ENCODE measurements at places on chromosomes 2 and 18.

DNA sequence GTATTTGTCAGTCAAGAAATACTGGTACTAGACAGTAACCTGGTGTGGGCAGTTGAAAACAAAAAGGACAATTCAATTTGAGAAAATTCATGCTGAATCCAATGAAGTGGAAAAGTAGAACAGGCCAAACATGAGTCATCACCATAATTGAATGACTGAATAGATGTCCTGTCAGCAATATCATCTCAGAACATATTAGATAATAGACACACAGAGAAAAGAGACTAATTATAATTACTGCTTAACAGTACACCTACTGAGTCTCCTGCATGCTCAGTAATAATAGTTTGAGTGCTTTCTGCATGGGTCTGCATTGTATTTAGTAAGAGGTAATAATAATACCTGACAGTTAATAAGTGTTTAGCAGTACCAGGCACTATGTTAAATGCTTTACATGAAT lies 138.6 kb upstream of the ZC3H15 start:
- no peak for DNase-seq

GRCh38 chr2:205882806-205883425 lies 200.6 kb downstream of the NRP2 start:
- no peak for DNase-seq

DNA sequence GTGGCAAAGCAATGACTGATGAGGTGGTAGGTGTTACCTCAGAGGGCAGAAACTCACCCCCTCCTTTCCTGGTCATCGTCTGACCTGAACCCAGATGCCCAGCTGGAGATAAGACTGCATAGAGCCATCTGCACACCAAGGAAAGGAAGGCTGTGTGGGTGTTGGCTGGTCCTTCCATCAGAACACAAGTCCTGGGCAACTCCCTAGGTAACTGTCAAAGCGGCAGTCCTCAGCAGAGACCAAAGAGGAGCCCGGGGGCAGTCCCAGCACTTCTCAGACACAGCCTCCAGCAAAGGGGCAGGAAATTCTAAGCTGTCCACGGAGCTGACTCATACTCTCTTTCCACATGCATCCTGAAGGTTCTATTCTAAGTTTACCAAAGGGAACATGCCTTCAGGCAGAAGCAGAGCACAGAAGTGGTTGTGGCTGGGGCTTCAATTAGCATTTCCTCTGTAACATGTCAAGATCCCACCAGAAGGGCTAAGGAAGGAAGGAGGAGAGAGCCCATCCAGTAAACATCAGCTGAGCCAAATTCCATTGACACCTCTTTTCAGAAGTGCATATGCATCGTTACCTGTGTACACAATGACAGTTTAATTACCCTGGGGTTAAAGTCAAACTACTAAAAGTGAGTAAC lies 54.7 kb downstream of the SPRED2 start:
- DNase-seq = no peak

- no peak for DNase-seq
Measured at GRCh38 chr2:50118905-50119702, 912.8 kb downstream of the NRXN1 start.

DNA sequence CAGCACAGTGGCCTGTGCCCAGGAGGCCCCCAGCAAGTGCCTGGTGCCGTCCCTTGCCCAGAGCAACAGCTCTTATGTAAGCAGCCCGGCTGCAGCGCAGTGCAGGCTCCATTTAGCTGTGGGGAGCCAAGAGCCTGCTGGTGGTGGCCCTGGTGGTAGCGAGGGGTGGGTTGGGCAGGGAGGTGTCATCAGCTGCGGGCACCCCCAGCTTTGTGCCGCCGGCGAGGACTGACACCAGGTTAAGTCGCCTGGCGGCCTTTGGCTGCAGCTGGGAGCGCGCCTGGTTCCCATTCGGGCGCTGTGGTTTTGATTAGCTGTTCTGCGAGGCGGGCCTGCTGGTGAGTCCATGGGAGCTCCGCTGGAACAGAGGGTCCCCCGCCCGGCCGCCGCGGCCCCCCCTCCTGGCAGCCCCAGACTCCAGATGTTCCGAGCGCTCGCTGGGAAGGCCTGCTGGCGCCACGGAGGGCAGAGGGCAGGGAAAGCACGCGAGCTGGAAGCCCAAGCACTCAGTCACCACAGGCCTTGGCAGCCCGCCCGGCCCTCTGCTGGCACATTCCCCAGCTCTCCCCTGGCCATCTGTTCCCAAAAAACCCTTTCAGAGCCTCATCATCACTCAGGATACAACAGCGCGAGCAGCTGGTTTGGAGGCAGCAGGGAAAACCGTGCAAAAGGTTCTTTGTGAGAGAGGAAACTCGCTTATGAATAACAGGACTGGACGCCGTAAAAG lies 18.4 kb downstream of the ATOH8 start:
- DNase-seq = peak; percentile 100

All from right forelimb (tissue), 1 donor.